ENCODE measurements at places on chromosomes 1 and 21.

GRCh38 chr1:34188985-34189384 is 12.3 kb downstream of the C1orf94 start:
- DNase-seq = no peak

DNA sequence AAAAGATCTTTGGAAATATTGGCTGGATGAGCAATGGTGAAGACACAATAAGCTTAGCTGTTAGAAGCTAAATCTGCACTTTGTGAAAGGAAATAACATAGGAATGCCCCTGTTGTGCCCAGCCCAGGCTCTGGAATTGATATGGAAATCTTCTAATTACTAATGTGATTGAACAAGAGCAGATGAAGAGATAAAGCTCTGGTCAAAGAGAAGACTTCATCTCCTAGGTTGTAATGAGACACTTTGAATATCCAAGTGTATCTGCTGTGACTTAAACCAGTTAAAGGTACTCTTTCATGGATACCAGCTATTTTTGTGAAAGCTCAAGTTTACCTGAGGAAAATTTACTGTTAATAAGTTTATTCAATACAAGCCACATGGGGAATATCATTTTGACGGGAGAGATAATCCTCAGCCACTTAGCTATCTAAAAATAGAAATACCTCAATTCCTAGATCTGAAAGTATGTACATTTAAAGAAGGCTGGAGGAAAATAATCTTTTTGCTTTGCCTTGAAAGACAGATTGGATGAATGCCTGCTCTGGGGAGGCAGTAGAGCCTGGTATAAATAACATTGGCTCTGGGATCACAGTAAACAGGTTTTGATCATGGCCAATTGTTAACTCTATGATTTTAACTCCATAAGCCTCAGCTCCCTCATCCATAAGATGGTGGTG is 494.0 kb upstream of the B3GALT2 start:
- DNase-seq = no peak

- DNase-seq = no peak
Measured at GRCh38 chr1:181100015-181100905, 11.8 kb downstream of the IER5 start.

GRCh38 chr1:230278871-230279582 is 147.1 kb downstream of the PGBD5 start:
- no peak for DNase-seq

DNA sequence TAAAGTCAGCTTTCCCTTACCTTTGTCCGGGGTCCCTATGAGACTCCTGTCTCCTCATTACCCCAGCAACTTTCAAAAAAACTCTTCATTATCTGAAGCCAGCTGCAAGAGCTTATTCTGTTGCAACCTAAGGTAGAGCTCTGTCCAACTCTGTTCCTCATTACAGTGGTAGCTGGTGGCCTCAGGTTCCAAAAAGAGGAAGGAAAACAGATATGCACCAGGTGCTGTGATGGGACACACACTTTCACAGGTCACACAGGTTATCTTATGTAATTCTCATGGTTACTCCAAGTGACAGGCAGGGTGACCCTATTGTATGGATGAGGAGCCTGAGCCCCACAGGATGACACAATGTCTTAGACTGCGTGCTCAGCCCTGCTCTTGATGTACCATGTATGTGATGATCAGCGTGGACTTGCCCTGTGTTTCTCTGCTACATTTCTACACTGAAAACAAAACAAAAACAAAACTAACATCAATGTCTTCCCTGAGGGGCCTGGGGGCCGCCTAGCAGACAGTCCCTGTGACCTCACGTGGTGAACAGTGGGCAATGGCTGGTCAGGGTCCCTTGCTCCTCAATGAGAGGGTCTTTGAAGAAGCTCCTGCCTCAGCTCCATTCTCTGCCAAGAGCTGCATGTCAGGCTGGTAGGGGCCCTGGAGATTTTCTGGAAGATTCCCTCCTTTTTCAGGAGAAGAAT is 9.7 kb upstream of the TENT5C start:
- no peak for DNase-seq

DNA sequence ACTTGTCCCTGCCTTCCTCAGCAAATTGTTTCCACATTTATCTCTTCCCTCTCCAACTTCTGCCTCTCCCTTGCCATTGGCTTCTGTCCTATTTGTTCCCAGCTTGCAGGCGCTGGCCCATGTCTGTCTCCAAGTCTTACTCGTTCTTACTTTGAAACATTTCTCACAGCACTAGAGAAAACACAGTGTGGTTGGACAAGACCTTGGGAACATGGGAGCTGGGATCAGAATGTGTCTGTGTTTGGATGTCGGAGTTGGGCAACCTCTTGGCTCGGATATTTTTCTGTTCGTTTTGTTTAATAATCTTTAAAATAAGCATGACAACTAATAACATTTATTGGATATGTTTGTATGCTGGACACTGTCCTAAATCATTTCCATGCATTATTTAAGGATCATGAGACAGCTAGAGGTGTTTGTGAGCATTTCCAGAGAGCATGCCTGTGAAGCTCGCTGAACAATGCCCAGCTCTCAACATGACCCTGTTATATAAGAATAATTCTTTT is 5.9 kb upstream of the BRWD1 start:
- DNase-seq = no peak
